CD4-positive, alpha-beta memory T cell (primary cell): ENCODE measurements at places on chromosomes 1 and 21. TPM values are rescaled to one million over a fixed set of nuclear protein-coding genes. Genes with fewer than 3 reads are reported as not detected.

- H3K27ac ChIP-seq: no peak overlapping the region
- no peaks in the 10 kb centered on the region for H3K4me1 ChIP-seq
- DNase-seq: no peak
- no peak overlapping the region for H3K4me3 ChIP-seq
- peaks cover 69% of the 10 kb centered on the region for H3K36me3 ChIP-seq
These were observed 59.0 kb downstream of the MTR start for GRCh38 chr1:236853921-236854604.

The ACTL8 gene
- total RNA-seq: not detected

- no peaks in the 10 kb centered on the region for H3K36me3 ChIP-seq
- no peaks in the 10 kb centered on the region for H3K27me3 ChIP-seq
- no peak for DNase-seq
These were observed 19.0 kb downstream of the CLCA1 start for GRCh38 chr1:86487811-86488141.

- no peak overlapping the region for H3K4me3 ChIP-seq
- H3K36me3 ChIP-seq: no peaks in the 10 kb centered on the region
- H3K4me1 ChIP-seq: peaks cover 14% of the 10 kb centered on the region
- H3K27me3 ChIP-seq: peaks cover 9% of the 10 kb centered on the region
These were observed 6.6 kb upstream of the ZNF669 start for GRCh38 chr1:247110627-247111258.
